AG04449 (cell line): ENCODE measurements at places on chromosomes 12 and 14.

GRCh38 chr12:111991946-111992345 lies 21.0 kb downstream of the TMEM116 start:
- DNase-seq = no peak

GRCh38 chr14:39395555-39396254 lies 36.5 kb downstream of the FBXO33 start:
- no peak for DNase-seq

DNA sequence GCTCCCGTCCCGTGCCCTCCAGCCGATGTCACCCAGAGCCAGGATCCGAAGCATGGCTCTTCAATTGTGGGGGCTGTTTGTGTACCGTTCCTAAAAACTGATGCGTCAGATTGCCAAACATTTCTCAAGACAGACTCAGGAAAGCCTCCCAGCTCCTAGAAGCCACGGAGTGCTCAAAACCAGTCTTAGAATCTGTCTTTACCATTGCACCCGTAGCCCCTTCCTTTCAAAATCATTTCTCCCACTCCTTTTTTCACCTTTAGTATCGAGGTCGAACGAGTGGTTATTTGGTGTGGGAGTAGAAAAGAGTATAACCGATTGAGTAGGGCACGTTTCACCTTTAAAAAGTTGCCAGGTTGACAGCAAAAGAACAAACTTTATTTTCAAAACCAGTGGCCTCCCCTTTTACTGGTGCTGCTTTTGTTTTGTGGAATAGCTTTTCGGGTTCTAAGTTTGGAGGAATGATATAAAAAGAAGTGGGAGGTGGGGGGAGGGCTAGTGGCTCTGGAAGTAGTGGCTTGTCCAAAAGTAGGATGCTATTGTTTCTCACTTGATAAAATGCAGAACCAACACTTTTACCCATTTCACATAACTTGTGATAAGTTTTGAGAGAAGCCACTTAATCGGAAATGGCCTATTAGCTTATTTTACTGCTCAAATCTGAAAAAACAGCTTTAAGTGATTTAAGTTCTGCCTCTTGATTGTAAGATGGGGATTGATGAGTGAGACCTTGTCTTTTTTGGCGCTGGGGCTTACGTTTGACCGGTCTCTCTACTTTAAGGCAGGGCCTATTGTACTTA lies 803 bp downstream of the STK38L start:
- DNase-seq = no peak

DNA sequence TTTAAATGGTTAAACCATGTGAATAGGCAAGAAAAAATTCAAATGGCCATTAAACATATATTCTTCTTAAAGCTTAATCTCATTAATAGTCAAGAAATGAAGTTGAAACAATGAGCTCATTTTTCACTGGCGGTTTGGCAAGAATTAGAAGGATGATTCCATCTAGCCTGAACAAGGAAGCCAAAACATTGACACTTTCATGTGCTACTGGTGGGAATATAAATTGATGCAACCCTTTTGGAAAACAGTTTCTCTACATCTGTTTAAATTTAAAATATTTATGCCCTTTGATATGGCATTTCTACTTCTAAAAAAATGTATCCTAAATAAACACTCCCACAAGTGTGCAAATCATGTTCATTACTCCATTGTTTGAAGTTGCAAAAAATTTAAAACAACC lies 174.7 kb upstream of the HIF1A start:
- DNase-seq = no peak

GRCh38 chr14:61872452-61872851 lies 110.2 kb downstream of the SNAPC1 start:
- DNase-seq = no peak

DNA sequence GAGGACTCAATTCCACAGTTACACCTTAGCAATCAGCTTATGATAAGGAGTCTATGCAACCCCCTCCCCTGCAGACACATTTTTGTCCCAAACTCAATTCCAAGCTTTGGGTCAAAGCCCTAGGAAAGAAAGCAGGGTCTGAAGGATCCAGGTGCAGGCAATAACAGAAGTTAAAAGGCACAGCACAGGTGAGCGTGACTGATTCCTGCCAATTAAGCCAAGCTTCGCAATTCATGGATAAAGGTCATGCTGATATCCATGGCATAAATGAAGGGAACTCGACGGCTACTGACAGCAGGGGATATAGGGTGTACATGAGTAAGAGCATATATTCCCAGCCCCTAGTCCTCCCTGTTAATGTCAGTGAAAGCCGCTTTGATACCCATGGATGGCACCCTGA lies 39.3 kb downstream of the C12orf56 start:
- no peak for DNase-seq

DNA sequence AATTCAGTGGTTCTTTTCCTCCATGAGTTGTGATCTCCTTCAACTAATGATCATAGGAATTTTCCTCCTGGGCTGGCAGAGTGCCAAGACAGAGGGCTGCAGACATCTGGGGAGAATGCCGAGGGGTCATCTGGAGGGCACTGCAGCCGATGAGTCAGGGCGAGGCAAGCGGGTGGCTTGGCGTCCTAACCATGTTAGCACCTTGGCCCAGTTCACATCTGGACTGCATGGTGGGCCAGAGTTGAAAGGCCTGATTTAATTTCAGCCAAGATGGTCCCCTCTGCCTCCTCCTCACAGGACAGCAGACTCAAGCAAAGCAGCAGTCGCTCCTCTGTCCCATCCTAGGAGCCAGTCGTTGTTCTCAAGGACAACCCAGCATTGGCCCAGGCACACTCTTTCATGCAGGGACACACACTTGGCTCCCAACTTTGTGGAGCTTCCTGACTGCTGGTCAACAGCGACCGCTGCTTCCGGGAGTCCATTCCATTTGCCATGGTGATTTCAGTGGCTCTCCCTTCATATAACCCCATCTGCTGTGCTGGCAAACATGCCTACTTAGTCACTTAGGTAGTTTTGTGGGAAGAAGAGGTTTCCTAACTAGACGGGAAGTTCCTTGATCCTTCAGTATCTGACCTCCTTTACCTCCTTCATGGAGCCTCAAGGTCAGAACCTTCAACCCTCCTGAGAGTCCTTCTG lies 161.8 kb downstream of the TTC8 start:
- DNase-seq = no peak

DNA sequence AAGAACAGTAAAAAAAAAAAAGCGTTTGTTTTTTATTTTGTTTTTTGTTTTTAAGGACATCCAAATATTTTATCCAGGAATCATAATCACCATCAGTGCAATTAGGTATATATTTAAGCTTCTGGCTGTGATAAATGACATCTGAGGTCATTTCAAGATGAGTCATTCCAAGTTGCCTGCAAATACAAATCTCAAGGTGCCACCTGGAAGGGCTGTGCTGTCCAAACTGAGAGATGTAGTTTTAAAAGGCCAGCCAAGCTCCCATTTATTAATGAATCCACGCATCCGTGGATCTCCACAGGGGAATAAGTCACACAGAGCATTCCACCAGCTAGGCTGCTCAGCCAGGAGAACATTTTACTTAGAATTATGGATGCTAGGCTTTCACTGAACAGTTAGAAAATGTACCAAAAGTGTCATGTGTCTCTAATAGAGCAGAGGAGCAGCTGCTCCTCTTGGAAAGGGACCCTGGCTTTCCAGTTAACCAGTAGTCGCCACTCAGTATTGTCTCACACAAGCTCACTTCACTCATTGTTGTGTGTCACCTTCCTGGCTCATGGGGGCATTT lies 1151.4 kb upstream of the TMEM132C start:
- DNase-seq = no peak

DNA sequence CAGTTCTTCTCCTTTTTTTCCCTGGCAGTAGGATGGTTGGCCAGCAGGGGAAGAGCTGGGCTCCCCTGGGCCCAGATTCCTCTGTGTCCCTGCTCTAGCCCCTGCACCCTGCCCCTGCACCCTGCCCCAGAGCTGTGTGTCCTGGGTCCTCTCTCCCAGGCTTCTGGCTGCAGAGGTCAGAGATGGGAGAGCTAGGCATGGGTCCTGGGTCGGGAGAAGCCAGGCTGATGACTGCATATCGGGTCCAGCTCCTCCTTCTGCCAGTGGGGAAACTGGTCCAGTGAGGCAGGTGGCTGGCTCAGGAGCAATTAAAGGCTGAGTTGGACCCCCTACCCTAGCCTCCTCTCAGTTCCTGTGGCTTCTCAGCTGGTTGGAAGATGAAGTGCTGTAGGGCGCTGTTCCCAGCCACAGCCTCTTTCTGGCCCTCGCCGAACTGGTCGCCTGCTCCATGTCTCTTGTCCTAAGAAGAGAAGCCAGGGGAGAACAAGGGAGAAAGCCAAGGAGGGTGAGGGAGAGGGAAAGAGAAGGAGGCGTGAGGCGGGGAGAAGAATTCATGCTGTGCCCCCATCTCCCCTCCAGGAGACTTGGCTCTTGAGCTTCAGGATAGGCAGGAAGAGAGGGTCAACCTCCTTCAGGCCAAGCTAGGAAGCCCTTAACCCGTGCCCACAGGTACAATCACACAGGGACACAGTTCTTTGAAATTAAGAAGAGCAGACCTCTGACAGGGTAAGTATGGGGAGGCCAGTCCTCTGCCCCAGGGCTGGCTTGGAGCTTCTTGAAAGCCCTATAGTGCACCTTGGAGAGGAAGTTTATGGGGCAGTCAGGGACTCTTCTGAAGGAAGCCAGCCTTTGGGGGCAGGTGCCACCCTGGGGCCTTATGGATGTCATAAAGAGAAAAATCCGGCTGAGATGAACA lies 9.5 kb downstream of the VASH1 start:
- DNase-seq = no peak

- DNase-seq = no peak
These were observed 990 bp downstream of the FERMT2 start for GRCh38 chr14:52949711-52950409.

DNA sequence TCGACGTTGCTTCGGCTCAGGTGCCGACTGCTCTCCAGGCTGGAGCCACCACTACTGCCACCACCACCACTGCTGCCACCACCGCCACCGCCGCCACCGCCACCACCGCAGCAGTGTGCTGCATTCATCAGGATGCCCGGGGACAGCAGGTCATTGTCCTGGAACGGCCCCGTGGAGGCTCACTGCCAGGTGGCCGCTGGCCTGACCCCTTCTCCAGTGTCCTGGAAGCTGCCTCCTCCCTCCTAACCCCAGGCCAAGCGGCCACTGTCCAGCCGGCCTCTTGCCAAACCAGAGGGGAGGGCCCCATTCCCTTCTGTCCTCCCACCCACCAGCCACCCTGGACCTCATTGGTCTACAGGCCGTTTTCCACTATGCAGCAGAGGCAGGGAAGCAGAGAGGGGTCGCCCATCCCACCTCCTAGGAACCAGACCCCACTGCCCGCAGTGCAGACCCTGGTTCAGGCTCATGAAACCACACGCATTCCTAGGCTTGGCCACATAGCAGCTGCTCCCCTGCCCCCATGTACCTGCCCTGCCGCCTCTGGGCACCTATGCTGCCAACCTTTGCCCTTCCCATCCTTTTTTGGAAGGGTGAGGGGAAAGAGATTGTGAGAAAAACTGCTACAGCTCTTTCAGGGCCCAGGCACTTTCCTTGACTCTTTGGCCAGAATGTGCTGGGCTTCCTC lies 15.2 kb downstream of the ARL6IP4 start:
- no peak for DNase-seq

DNA sequence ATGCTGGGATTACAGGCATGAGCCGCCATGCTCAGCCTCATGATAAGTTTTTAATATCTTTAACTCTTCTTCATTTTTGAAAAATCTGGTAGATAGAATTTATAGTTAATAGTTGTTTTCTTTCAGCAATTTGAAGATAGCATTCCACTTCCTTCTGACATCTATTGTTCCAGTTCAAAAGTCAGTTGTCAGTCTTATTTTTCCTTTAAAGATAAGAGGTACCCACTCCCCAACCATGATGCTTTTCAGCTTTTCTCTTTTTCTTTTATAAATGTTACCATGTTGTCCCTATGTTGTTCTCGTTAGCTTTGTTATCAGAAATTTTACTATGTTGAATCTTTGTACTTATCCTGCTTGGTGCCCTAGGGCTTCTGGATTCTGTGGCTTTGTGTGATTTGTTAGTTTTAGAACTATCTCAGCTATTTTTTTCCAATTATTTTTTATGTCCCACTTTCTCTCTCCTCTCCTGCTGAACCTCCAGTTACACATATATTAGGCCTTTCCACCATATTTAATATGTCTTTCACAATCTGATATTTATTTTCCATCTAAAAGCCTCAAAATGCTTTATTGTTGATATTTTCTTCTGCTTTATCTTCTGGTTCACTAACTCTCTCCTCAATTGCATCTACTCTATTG lies 181.6 kb upstream of the FOXN3 start:
- no peak for DNase-seq

DNA sequence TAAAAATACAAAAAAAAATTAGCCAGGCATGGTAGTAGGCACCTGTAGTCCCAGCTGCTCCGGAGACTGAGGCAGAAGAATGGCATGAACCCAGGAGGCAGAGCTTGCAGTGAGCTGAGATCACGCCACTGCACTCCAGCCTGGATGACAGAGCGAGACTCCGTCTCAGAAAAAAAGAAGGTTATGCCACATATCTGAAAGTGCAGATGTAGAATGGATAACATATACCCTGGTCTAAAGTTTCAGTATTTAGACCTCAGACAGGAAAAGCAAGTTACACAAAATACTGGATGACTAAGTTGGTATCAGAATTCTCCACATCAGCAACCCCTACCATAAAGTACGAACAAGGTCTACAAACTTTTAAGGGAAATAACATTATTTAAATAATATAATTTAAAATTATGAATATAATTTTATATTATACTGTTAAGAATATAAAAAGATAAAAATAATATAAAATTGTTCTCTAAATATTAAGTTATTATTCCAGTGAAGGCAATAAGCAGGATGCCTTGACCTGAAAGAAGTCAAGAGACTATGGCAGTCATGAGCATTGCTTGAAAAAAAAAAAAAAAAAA lies 169.9 kb downstream of the CRADD start:
- DNase-seq = no peak

GRCh38 chr12:77256956-77257355 lies 191.6 kb upstream of the E2F7 start:
- DNase-seq = no peak

DNA sequence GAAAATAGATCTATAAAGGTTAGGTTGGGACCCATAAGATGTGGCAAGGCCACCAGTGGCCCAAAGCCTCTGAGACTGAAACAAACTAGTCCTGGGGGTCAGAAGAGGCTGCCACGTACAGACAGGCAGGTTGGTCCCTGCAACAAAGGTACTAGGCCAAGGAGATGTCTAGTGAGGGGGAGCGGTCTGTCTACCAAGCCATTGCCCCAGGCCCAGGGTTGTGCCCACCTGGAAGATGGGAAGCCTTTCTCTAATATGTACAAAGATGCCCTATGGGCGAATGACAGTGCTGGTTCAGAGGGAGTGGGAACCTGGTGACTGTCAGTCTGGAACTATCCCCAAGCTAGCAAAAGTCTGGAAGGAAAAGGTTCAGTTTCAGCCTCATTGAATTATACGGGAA lies 233.2 kb downstream of the RBM19 start:
- no peak for DNase-seq

DNA sequence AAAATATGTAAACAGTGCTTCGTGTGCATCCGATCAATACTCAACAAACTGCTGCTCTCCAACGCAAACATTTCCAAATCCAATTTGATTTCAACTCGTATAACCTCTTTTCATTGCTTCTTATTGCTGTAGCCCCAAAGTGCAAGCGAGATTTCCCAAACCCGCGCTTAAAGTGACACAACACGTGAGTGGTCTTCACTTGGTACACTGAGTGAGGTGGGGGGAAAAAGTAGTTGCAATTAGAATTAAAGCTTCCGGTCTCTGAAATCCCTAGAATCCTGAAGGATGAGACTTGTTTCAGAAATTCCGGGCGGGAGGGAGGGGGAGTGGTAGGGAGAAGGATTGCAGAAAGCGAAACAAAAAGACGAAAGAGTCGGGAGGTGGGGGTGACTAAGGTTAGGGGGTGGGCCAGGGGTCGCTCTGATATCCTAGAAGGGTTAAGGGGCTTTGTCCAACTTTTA lies 387.5 kb downstream of the BCAT1 start:
- no peak for DNase-seq
